ENCODE measurements at places on chromosomes 16 and 17.

DNA sequence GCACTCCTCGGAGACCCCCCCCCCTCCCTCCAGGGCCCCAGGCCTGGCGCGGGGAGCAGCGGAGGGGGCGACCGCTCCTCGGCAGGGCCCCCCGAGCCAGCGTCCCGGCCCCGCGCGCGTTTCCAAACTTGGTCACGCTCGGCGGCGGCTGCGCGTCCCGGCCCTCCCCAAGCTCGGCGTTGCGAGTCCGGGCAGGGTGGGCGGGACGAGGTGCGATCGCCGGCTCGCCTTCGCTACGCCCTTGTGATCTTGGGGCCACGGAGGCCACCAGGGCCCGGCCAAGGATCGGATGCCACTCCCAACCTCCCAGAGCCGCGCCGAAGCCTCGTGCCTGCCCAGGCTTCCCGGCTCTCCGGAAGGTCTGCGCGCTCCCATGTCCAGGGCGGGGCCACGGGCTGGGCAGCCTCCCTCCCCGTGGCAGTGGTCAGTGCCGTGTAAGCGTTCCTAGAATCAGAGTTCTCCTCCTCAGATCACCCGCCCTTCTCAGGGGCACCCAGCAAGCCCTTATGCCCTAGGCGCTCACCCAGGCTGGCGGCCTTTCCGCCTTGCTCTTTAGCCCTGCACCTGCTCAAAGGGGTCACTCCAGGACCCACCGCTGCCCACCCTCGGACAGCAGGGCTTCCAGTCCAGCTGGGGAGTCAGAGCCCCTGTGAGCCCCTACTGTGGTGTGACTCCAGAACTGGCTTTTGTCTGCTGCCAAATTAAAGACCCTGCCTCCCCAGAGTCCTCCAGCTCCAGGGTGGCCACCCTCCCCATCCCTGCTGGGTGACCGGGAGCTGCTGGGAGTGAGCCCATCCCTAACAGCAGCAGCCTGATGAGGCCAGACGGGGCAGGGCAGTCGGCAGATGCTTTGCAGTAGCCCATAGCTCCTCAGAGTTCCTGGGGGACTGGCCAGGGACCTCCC lies 12.2 kb upstream of the MRPS23 start:
- DNase-seq, result peak; percentile 92

DNA sequence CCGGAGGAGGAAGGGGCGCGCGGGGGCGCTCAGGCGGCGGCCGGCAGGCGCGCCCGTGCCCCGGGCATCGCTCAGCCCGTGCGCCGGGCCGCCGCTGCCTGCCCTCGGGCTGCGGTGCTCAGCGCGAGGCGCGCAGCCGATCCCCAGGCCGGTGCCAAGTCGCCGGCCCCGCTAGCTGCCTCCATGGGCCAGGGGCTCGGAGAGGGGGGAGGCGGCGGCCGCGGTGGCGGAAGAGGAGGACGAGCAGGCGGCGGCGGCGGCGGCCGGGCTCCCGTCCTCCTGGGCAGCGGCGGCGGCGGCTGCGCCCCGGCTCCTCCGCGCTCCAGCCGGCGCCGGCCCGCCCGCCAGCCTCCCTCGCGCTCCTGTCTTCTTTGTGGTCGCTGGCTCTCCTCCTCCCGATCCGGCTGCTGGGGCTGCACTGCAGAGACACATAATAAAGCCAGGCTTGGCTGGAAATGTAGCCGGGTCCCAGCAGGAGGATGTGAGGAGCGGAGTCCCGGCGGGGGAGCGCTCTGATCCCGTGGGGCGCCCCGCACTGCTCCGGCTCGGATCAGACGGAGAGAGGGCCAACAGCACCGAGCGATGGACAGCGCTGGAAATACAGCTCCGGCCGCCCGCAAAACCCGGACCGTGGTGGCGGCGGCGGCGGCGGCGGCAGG lies 889 bp upstream of the ZNF423 start:
- peak; percentile 70 for DNase-seq

DNA sequence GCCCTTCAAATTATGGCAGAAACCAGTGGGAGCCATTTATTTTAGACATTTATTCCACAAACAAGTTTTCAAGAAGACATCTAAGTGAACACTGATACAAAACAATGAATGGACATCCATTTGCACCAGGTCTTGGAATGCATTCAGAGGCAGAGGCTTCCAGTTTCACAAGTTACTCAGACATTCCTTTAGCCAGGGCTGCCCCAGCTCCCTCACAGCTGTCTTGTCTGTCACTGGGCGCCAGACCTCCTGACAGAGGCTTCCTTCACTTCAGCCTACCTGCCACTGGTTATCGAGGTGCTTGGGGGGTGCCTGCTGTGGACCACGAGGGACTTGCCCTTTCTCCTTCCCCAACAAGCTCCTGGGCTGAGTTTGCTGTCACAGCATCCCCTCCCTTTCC lies 19.2 kb downstream of the AQP8 start:
- no peak for DNase-seq

GRCh38 chr16:74617206-74617788 lies 10.4 kb upstream of the GLG1 start:
- no peak for DNase-seq

DNA sequence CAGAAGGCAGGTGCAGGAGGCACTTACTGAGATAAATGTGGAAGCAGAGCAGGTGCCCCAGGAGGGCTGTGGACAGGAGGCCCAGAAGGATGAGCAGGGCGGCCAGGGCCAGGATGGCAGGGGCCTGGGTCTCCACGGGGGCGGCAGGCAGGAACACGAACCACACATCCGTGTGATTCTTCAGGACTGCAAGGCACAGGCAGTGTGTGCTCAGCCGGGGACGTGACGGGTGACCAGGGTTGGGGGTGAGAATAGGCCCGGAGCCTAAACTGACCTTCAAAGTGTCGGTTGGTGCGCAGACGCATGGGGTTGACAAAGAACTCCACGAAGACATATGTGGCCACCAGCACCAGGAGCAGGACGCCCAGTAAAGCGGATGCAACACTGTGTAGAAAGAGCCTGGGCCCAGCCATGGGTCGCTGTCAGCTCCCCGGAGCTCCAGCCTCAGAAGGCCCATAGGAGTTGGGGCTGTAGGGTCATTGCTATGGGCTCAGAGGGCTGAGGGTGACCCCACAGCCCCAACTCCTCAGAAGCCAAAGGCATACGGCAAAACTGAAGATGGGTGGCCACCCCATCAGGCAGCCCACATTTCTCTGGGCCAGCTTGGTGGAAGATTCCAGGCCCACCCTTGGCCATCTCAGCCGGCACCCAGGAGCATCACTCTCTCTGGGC lies 5.4 kb upstream of the TPPP3 start:
- no peak for DNase-seq

- no peak for DNase-seq
Observed at GRCh38 chr17:61645920-61646319, 54.9 kb upstream of the NACA2 start.

DNA sequence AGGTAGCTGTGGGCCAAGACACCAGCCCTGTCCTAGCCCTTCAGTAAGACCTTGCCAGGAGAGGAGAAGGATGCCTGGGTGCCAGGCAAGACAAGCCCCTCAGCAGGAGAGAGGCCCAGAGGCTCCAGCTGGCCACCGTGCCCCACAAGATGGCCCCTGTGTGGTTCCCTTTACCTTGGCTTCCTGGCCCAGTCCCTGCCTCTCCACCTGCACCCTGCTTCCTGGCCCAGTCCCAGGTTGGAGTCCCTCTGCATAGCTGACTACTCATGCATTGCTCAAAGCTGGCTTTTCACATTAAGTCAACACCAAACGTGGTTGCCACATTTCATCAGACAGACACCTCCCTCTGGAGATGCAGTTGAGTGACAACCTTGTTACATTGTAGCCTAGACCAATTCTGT lies 4.0 kb downstream of the SYNGR3 start:
- peak; percentile 77 for DNase-seq

DNA sequence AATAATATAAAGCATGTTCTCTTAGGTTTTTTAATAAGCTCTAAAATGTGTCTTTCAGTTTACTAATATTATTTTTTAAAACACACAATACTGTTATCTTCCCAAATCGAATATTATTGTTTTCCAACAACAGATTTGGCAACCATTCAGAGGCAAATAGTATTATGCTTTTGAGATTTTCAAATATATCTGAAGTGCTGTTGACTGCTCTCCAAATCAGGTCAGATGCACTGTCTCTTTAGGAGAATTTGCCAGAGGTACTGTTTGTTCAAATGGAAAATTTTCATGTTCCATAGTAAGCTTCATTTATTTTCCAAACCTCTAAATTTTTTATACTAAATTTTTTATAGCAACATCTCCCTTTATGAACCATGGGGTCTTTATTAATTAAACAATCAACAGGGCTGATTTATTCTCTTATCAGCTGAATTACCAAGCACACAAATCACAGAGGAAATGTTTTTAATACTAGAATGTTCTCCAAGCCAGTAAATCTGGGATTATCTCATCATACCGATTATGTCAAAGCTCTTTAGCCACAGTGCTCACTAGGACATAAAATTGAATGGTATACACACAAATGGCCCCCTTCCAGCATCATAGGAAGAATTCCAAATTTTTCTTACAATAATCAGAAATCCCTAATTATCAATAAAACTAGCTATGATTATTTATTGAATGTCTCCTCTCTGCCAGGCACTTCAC lies 108.8 kb upstream of the HLF start:
- no peak for DNase-seq

Measured in ACHN (cell line).